ENCODE measurements at places on chromosomes 3 and 15. TPM values are rescaled to one million over a fixed set of nuclear protein-coding genes. Genes with fewer than 3 reads are reported as not detected.

The MEIS2 gene
- 77.7 TPM for total RNA-seq

The CPLX3 gene
- total RNA-seq = 57.8 TPM

The UROC1 gene
- not detected for total RNA-seq

The DBR1 gene
- total RNA-seq = 11.4 TPM

The CRABP1 gene
- total RNA-seq = not detected

The IL5RA gene
- total RNA-seq = not detected

The GPR149 gene
- total RNA-seq = not detected

GRCh38 chr3:105513042-105513441 lies 146.3 kb downstream of the ALCAM start:
- no peak overlapping the region for H3K4me3 ChIP-seq
- no peak overlapping the region for H3K27ac ChIP-seq

DNA sequence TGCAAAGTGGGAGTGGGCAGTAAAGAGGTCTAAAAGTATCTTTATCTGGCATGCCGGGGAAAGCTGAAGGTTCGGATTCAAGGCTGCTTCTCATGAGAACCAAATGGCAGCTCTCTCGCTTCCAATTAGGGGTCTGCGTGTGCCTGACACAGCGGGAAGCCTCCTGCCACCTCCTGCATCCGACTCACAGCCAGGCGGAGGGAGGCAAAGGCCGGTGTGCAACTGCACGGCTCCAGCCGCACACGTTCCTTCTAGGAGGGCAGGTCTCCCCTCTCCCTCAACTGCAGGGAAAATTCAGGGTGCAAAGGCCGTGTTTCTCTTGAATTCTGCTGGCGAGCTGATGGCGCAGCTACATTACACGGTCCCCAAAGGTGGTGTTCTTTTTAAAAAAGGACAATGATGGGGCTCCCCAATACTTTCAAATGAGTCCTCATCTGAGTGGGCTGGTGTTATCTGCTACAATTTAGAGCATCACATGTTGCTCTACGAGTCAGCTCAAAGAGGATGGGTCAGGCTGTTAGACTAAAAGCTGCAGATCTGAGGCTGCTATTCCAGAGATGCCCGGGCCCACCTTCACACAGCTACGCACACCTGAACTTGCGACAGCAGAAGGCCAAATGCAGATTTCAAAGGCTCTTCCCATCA lies 226.6 kb downstream of the ADAMTS17 start:
- H3K4me3 ChIP-seq = no peak overlapping the region
- peaks cover 21% of the 10 kb centered on the region for H3K4me1 ChIP-seq
- H3K27me3 ChIP-seq = no peaks in the 10 kb centered on the region
- no peak for DNase-seq

GRCh38 chr3:175075269-175075668 lies 216.1 kb downstream of the NAALADL2 start:
- H3K27ac ChIP-seq = no peak overlapping the region
- no peaks in the 10 kb centered on the region for H3K4me1 ChIP-seq
- no peak for DNase-seq
- no peaks in the 10 kb centered on the region for H3K36me3 ChIP-seq
- no peak overlapping the region for H3K4me3 ChIP-seq

- H3K27ac ChIP-seq = no peak overlapping the region
- H3K36me3 ChIP-seq = no peaks in the 10 kb centered on the region
- no peak overlapping the region for H3K4me3 ChIP-seq
- DNase-seq = no peak
- H3K4me1 ChIP-seq = no peaks in the 10 kb centered on the region
- H3K27me3 ChIP-seq = no peaks in the 10 kb centered on the region
Measured at GRCh38 chr3:195401943-195402342, 40.9 kb downstream of the ACAP2 start.

DNA sequence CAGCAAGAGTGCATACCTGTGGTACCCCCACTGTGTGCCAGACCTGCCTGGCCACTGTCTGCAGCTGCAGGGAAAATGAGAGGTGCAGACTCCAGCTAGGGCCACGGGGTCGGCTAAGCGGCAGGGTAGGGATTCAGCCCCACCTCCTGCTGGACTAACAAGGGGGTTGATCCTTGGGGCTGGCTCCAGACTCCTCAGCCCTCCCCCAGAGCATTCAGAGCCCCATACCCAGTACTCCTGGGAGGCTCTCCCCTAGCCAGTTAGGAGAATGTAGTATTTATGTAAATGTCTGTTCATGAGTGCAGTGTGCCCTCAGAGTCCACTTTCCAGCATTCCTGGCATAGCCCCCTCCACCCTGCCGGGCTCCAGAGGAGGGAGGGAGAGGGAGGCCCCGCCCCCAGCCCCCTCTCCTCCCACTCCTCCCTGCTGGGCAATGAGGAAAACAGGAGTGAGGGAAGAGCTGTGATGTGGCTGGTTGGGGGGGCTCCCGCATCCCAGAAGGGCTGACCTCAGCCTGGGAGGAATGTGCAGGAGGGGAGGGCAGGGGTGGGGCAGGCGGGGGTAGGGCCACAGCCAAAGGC lies 4.5 kb upstream of the SEMA3B start:
- H3K4me1 ChIP-seq = peaks cover 83% of the 10 kb centered on the region
- peak; percentile 65 for DNase-seq
- no peaks in the 10 kb centered on the region for H3K36me3 ChIP-seq
- peak overlapping the region; percentile 98 for H3K27ac ChIP-seq

GRCh38 chr3:158802409-158803268 lies 785 bp downstream of the MFSD1 start:
- no peaks in the 10 kb centered on the region for H3K27me3 ChIP-seq
- DNase-seq = no peak
- H3K27ac ChIP-seq = peak overlapping the region; percentile 84
- H3K4me3 ChIP-seq = peak overlapping the region; percentile 89

DNA sequence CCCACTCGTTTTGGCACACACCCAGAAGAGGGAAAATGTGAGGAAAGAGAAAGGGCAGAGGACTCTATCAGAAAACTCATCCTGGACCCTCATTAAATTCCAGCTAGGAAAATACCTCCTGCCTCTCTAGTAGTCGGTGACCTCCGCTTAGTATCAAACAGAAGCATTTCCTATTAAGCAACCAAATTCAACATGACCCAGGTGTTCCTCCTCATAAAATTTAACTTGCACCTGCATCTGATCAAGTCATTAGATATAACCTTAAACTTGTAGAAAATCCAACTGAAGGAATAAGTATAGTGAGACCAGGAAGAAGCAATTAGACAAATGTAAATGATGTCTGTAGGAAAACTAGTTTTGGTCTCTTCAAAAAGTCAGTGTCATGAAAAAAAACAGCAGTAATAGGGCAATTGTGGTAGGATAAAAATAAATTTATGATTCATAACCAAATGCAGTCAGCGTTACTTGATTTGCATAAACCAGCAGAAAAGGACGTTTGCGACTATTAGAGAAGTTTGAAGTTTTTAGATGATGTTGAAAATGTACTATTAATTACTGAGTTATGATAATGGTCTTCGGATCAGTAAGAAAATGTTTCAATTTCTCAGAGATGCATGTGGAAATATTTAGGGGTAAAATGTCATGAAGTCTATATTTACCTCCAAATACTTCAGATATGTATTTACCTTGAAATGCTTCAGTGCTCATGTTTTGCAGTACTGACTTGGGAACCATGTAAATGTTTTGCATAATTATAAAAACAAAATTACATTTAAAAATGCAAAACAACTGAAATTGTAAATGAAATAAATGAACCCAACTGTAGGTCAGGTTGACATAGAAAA lies 44.6 kb downstream of the LDHAL6B start:
- peaks cover 9% of the 10 kb centered on the region for H3K4me1 ChIP-seq
- peaks cover 9% of the 10 kb centered on the region for H3K36me3 ChIP-seq
- no peaks in the 10 kb centered on the region for H3K27me3 ChIP-seq
- no peak overlapping the region for H3K4me3 ChIP-seq
